ENCODE measurements at places on chromosomes 2 and 18.

- DNase-seq: no peak
Observed at GRCh38 chr18:57975805-57976204, 68.2 kb upstream of the NEDD4L start.

DNA sequence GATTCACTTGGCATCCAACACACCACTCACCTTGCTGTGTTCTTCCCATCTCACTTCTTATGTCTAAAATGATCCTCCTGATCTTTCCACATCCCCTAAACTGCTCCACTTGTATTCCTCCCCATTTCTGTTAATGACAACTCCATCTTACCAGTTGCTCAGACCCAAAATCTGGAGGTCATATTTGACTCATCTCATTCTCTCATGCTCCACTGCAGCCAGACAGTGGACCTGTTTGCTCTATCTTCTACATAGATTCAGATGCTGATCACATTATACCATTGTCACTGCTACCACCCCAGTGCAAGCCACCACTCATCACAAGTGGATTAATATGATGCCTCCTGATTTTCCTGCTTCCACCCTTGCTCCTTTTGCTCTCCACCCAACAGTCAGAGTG lies 7.9 kb upstream of the NABP1 start:
- DNase-seq: no peak

DNA sequence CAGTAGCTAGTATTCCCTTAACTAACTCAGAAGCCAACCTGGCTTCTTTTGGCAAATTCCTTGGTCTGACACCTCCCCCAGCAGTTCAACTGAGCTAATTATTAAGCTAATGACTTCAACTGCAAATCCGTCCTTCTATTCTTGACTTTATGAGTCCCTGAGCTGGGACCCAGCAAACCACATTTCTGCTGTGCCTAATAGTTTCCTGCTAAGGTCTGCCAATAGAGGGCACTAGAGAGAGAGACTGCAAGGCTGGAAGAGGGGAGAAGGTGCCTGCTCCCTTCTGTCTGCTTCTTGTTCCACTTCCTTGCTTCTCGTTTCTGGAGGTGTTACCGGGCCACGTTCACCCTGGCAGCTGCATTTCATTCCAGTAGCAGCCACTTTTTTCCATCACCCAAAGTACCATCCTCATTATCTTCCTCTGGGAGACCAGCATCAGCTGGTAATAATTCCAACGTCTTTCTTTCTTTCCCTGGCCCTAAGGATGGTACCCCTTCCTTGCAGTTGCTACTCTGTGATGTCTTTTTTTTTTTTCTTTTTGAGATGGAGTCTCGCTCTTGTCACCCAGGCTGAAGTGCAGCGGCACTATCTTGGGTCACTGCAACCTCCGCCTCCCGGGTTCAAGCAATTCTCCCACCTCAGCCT lies 352.0 kb downstream of the TNS1 start:
- peak; percentile 70 for DNase-seq

DNA sequence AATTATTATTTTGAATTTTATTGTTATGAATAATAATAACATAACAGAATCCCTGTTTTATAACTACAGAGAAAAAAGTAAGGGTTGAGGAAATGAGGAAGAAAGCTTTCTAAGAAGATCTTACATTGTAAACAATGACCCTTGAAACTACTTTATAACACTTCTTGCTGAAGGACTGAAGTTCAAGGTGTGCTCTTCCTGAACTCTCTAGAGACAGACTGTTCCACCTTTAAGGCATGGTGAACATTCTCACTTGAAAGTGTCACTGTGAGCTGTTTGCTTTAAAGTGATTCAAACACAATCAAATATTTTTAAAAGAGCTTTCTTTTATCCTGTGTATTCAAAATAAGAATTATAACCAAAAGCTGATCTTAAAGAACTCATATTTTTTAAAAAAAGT lies 131.5 kb downstream of the DNAH7 start:
- no peak for DNase-seq

DNA sequence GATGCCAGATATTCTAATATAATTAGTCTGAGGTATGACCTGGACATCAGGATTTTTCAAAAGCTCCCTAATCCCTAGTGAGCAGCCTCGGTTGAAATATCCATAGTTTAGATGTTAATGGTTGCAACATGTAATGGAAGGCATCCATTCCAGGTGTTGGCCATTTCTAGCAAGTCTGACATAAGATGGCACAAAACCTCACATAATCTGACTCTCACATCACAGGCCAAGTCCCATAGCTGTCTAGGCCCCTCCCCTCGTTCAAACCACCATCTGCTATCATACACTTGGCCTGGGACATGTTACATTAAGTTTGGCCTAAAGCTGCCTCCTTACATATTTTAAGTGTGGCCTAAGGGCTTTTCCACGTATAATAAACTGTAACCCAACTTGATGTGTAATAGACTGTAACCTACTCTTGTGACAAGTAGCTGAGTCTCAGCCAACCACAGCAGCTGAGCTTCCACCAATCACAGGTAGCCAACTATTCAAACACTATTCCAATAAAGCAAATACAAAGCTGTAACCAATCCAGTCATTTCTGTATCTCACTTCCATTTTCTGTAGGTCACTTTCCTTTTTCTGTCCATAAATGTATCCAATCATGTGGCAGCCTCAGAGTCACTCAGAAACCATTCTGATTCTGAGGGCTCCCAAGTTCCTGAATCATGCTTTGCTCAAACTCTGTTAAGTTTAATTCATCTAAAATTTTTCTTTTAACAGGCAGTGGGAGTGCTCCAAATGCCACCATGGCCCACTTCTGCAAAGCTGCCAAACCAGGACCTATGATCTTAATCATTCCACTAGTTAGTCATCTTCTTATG lies 59.4 kb downstream of the ADD2 start:
- DNase-seq: no peak

DNA sequence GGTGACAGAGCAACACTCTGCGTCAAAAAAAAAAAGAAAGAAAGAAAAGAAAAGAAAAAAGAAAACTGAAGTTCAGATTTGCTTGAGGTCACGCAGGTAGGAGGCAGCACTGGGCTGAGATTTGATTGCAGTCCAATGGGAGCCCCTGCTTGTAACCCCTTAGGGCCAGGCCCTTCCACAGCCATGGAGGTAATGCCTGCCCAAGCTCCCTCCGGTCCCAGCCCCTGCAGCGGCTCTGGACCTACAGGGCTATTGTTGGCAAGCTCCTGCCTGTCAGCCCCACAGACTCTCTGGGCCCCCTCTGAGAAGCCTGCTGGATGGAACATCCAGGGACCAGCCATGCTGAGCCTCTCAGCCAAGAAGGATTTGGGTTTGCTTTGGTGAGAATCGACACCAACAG lies 12.2 kb downstream of the ZFP36L2 start:
- DNase-seq: no peak

DNA sequence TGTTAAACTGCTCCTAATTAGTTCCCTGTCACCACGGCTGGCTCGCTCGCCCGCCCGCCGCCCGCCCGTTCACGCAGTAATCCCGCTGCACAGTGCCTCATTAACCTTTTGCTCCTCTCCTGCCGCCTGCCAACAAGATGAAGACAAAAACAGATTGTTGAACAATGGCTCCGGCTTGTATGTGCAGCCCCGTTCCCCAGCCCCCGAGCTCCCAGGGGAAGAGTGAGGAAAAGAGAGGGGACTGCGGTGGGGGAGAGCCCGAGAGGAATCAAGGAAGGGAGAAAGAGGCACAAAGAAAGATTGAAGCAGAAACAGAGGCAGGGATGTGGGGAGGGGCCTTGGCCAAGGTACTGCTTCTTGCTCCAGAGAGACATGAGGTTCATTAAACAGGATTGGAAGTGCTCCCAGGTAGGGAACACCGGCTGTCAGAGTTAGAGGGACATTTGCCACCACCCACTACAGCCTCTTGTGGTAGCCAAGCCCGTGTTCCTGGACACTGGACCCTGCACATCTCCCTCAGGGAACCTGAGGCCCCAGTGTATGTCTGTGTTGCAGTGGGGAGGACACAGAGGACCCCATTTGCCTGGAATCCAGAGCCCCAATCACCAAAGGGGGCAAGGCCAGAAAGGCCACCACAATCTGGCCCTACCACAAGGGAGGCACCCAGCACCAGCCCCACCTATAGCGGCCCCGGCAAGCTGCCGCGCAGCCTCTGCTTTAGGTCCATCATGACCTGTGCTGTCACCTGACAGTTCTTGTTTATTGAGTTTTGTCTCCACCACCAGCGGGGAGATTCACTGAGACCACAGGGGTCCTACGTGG lies 38.1 kb downstream of the EMX1 start:
- no peak for DNase-seq

- DNase-seq: peak; percentile 93
Observed at GRCh38 chr2:70083344-70084156, 3.7 kb upstream of the PCBP1 start.

- no peak for DNase-seq
Observed at GRCh38 chr2:71181316-71181715, 45.6 kb downstream of the PAIP2B start.

GRCh38 chr2:20667531-20668401 lies 822 bp downstream of the GDF7 start:
- DNase-seq: no peak

GRCh38 chr18:54528942-54529376 lies 62.1 kb upstream of the DYNAP start:
- DNase-seq: no peak

- DNase-seq: no peak
Observed at GRCh38 chr18:25223899-25224886, 127.8 kb downstream of the ZNF521 start.

DNA sequence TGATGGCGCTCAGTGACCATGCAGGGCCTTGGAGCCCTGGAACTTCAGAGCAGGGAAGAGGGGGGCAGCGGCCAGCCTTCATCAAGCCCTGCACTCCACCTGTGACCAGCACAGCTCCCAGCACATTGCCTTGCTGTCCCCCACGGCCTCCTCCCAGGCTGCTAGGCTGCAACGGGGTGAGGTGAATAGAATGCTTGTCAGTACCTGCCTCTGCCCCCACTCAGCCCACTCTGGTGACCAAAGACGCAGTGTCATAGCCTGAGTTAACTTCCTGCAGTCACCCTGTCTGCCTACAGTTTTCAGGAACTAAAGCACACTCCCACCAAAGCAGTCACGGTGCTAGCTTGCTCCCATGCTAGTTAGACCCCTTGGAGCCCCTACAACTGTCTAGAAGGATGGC lies 72.1 kb downstream of the STPG4 start:
- DNase-seq: no peak

DNA sequence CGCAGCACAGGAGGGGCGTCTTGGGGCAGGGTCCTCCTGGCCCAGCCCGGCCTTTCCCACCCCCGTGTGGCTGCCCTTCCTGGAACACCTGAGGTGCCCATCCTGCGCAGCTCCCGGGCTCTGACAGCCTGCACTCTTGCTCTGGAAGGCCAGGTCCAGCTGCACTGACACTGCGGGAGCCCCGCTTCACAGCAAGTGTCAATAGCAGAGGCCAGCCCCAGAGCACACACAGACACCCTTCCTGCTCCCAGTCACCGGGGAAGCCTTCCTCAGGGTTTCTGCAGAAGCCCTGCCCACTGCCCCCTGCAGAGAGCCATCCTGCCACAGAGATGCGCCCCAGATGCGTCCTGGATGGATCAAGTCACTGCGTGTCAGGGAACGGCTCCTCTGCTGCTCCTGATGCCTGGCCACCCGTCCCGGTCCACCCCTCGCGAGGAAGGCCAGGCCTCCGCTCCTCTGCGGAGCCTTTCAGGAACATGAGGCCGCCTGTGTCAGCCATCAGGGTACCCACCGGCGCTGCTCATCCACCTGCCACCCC lies 519.2 kb upstream of the MYT1L start:
- DNase-seq: no peak

GRCh38 chr2:10109311-10109710 lies 13.2 kb upstream of the RRM2 start:
- DNase-seq: no peak

GRCh38 chr18:8097927-8098326 lies 511.3 kb upstream of the RAB12 start:
- no peak for DNase-seq

DNA sequence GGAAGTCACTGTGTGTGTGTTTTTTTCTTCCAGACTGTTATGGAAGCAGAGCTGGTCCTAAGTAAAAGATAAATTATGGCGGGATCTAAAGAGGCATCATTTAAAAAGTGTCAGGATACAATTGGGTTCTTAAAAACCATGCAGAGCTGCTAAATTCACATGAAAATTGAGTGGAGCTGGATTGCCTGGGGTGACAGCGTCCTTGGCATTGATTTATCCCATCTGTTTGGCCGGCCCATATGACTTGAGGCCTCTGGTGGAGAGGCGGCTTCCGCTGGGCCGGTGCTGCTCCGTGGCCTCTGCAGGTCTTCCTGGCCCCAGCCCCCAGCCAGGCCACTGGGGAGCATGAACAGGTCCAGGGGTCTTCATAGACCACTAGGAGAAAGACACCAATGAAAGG lies 165.5 kb downstream of the GLI2 start:
- DNase-seq: no peak

DNA sequence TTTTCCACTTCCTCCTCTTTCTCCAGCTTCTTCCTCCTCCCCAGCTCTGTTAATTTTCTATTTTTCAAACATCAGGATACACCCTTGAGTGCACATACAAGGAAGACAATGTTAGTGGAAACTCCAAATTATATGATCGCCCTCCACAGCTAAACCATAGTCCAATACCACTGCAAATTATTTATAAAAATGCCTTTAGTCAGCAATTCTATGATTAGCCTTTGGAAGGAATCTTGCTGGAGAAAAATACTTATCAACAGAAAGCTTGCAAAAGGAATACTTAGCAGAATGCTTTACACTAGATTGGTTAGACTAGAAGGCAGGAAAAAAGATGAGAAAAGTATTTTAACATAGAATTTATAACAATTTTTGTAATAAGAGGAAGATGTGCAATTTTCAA lies 178.9 kb downstream of the FAM124B start:
- peak; percentile 10 for DNase-seq

- DNase-seq: peak; percentile 99
Observed at GRCh38 chr2:110101280-110101844, 14.3 kb downstream of the MALL start.

DNA sequence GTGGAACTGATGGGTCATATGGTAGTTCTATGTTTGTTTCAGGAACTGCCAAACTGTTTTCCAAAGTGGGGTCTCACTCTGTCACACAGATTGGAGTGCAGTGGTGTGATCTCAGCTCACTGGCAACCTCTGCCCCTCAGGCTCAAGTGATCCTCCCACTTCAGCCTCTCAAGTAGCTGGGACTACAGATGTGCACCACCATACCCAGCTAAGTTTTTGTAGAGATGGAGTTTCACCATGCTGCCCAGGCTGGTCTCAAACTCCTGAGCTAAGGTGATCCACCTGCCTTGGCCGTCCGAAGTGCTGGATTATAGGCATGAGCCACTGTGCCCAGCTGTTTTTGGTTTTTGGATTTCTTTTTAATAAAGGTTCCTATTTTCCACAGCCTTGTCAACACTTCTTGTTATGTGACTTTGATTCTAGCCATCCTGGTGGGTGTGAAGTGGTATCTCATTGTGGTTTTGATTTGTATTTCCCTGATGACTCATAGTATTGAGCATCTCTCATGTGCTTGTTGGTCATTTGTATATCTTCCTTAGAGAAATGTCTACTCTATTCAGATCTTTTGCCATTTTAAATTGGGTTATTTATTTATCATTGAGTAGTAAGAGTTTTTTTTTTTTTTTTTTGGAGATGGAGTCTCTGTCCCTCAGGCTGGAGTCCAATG lies 22.8 kb downstream of the NPC1 start:
- DNase-seq: peak; percentile 42

- no peak for DNase-seq
Observed at GRCh38 chr18:4544142-4544541, 89.0 kb upstream of the DLGAP1 start.

GRCh38 chr2:154688373-154688772 lies 10.1 kb upstream of the KCNJ3 start:
- DNase-seq: no peak

All from RCC 7860 (cell line).